ENCODE measurements at places on chromosomes 5 and 9. TPM values are rescaled to one million over a fixed set of nuclear protein-coding genes. Genes with fewer than 3 reads are reported as not detected.
A peak's percentile ranks its signal among the peaks of the same experiment; 100 is the strongest.

- no peak for DNase-seq
These were observed 13.4 kb upstream of the TNFAIP8 start for GRCh38 chr5:119342406-119342805.

DNA sequence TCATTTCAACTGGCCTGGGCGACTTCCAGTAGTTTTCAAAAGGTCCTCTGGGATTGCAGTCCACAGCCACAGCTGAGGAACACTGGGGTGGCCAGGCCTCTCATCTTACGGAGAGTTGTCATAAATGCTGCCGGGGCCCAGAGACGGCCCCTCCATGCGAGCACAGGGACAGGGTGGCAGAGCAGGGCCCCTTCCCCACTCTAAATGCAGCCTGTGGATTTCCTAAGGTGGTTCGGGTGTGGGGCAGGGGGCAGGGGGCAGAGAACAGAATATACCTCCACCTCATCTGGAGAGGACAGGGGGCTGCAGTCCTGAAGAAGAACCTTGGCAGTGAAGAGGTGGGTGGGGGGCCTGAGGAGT lies 113.6 kb upstream of the TBC1D2 start:
- no peak for DNase-seq

- DNase-seq, result no peak
These were observed 75.7 kb upstream of the SMIM23 start for GRCh38 chr5:171709930-171710329.

PCDHGA7 gene
- total RNA-seq, result 8.7 TPM

DNA sequence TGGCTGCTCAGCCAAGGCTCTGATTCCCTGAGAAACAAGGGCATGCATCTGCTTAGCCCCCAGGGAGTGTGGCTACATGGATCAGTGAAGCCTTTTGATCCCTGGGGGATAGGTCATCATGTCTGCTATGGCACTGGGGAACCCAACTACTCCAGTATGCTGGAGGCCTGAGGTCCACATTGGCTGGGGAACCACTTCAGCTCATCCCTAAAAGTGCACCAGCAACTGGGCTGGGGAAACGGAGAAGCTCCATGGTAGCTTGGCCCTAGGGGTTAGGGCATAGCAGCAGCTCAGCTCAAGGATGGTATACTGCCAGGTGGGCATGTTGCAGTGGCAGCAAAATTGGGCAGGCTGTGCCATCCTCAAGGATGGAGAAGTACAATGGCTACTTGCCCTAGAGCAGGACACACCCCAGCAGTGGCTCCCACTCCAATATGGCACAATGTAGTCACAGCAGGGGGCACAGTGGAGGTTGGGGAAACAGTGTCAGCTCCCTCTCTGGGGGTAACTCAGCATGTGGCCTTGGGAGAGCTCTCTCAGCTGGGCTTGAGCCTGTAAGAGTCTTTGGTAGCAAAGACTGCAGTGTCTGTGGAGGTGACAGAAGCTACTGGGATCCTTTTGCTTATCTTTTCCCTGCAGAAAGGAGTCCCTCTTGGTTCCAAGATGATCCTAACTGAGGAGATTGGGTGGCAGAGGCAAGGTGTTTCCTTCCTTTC lies 111.5 kb upstream of the FSTL4 start:
- no peak for DNase-seq

GRCh38 chr5:154714266-154714986 lies 40.8 kb upstream of the LARP1 start:
- DNase-seq, result peak; percentile 49

- DNase-seq, result no peak
These were observed 109.2 kb downstream of the RAPGEF6 start for GRCh38 chr5:131525805-131526204.

GRCh38 chr5:12250454-12250853 lies 346.2 kb upstream of the CTNND2 start:
- no peak for DNase-seq

PCDH1 gene
- 76.2 TPM for total RNA-seq

PCDHB2 gene
- 1.2 TPM for total RNA-seq

DNA sequence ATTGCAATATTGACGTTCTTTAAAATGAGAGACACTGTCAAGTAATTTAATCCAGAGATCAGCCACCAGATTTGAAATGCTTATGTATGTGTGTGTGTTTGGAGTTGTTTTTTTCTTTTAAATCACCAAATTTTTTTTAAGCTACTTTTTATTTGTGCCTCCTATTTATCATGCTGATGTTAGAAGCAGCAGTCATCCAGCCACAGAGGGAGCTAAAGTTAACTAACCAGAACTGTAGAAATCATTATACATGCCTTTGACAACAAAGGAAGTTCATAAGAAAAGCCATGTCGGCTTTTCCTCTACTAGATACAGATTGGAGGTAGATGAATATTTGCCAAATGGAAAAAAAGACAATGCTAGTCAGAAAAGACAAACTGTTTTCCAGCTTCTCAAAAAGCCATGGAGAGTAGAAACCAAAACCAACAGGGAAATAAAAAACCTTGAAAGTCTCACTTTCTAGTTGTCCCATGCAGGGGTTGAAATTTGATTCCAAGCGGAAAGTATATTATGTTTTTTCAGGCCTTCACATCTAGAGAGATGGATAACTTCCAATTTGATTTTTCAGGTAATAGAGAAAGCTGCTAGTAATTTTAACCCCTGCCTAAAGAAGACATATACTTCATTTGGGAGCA lies 4.5 kb downstream of the PURA start:
- DNase-seq, result no peak

DNA sequence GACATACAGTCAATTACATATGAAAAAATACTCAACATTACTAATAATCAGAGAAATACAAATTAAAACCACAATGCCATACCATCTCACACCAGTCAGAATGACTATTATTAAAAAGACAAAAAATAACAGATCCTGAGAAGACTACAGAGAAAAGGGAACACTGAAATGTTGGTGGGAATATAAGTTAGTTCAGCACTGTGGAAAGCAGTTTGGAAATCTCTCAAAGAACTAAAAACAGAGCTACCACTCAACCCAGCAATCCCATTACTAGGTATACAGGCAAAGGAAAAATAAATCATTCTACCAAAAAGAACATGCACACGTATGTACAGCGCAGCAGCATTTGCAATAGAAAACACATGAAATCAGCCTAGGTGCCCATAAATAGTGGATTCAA lies 41.6 kb upstream of the CCNG1 start:
- no peak for DNase-seq

OLFML2A gene
- total RNA-seq, result 47.1 TPM

DNA sequence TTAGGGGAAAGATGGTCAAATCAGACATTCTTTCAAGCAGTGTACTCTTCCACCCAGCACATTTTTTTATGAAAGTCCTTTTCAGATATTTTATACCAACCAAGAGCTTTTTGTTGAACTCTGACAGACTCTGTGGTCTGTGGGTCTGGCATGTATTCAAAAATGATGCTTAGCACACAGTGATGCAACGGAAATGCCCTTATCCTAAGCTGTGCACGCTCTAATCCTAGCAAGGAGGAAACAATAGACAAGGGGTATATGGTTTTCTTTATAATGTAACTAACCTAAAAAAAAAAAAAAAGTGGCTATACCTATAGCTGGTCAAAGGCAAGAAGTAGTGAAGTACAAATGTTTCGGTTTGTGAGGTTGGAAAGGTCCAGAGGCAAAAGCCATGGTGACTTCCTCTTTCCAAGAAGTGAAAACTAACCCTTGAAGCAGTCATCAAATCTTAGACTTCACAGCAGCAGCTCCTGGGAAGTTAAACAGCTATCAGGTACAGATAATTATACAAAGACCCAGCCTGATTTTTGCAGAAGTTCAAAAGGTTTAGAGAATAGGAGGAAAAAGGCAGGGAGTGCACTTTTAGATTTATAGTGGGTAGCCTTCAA lies 82.5 kb downstream of the SEMA6A start:
- DNase-seq, result no peak

SLC34A1 gene
- not detected for total RNA-seq

STK10 gene
- 5.5 TPM for total RNA-seq

- DNase-seq, result no peak
These were observed 35.5 kb downstream of the SERINC5 start for GRCh38 chr5:80220245-80220897.

DNA sequence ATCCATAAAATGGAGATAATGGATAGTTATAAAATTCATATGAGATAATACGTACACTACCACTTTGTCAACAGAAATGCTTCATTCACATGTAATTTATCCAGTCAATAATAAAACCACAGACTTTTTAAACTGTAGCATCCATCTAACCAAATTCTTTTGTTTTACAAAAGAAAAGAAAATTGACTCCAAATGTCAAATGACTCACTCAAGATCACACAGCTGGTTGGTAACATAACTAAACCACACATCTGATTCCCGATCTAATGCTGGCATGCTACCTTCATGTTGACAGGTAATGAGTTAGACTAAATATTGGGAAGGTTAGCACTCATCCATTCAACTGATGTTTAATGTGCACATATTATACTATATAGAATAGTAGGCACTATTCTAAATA lies 4.9 kb downstream of the FRMD3 start:
- no peak for DNase-seq

DNA sequence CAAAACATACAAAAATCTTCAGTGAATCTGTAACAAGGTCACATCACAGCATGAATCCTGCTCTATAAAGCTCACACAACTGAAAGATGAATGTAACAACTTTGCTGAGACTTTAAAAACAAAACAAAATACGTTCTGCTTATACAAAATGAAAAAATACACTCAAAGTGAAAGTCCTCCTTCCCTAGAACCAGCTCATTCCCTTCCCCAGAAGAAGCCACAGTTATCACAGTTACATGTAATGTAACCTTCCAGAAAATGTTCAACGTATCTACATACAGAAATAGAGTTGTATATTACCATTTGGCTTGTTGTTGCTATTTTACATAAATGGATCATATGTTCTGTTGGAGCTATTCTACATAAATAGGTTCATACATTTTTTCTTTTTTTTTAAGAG lies 2.6 kb downstream of the AUH start:
- no peak for DNase-seq

DNA sequence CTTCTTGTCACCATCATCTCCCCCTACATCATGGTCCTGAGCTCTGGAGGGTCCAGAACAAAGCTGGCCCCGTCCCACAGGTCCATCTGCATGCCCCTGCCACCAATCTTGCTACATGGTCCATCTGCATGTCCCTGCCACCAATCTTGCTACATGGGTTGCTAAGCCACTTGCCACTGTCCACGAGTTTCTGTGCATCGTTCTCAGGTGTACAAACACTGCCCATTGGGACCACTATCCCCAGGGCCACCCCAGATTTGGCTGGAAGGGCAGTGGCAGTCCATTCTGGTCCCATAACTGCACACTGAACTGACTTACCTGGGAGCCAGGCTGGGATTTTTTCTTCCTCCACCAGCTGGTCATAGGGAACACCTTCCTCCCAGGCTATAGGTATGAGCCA lies 8.0 kb upstream of the LAMC3 start:
- no peak for DNase-seq

- no peak for DNase-seq
These were observed 19.9 kb downstream of the PPP3R2 start for GRCh38 chr9:101574731-101575333.

DNA sequence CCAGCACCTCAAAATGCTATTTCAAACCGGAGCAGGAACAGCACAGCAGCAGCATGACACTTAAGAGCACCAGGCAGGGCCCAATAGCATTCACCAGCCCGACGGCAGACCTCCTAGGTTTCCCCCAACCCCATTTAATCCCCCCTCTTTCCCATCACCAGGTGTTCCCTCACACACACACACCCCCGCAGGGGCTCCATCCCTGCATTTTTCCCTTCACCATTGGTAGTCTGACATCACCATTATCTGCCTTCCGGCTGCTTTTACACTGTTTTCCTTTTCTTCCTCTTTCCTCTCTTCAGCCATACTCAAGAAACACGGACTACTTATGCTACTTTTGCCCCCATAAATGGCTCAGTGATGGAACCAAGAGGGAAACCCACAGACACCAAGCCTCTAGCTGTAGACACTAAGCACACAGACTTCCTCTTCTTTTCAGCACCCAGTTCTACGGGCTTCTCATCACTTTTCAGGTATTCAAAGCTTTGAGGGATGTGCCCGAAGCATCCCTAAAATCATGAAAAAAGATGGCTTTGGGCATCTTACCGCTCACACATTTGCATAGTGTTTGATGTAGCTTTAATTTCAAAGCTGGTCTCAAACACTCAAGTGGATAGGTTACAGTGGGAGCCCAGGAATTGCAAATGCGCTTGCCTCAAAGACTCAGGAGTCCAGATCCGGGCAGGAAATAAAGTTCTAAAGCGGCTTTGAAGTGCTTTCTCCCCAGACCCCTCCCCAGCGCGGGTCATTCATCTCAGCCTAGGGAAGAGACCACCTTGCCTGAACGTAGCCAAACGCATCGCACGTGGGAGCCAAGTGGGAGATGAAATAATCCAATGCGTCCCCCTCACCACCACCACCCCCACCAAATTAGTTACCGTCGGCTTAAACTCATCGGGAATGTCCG lies 141.5 kb downstream of the TSSK1B start:
- DNase-seq, result peak; percentile 9

- no peak for DNase-seq
These were observed 72.1 kb downstream of the FEM1C start for GRCh38 chr5:115472271-115473025.

- DNase-seq, result no peak
These were observed 217.1 kb downstream of the PIK3R1 start for GRCh38 chr5:68432682-68433081.

DNA sequence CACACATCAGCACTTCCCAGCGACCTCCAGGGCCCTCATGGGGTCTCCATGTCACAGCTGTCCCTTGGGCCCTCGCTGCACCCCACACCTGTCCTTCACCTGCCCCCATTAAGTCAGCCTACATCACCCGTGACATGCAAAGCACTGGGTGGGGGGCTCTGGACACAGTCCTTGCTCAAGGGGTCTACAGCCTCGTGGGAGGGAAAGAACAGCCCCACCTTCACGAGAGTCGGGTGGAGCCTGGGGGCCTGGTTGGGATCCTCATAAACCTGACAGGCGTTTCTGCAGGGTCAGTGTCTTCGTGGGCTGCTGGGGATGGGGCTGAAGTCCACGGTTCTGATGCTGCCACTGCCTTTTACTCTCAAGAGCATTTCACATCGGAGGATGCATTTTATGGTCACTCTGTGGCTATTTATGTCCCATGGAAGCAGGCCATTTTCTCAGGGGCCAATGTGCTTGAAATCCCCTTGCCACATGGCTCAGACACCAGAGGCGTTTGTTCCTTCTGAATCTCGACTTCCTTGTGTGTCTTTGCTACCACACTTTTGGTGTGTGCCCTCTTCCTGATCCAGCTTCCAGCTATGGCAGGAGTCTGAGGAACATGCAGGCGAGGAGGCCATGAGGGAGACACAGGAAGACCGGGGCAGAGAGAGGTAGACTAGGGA lies at the start of gene OR2V1:
Gene OR2V1 (minus strand): TSS at position 338 of the 665 bp plus-strand sequence. CDS start 5,865 bp downstream, outside the sequence.
- DNase-seq, result no peak

- DNase-seq, result no peak
These were observed 79.5 kb downstream of the RFX3 start for GRCh38 chr9:3446313-3446712.

DNA sequence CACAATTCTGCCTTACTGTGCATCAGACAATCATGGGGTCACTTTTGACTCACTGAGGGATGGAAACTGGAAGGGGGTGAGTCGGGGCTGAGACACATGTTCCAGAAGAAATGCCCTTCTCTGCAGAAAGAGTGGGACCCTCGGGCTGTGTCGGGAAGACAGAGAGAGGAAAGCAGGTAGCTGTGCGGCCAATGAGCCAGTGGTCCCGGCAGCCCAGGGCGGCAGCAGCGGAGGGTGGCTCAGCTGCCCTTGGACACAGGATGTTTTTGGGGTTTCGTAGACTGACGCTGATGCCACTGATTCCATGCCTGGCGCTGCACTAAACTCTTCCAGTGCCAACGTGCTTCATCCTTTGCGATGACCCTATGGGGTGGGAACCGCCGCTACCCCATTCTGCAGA lies 78.4 kb upstream of the PPP1R26 start:
- DNase-seq, result no peak

Measured in thyroid gland (tissue), 4 donors.